ENCODE measurements at places on chromosomes 4 and X.

DNA sequence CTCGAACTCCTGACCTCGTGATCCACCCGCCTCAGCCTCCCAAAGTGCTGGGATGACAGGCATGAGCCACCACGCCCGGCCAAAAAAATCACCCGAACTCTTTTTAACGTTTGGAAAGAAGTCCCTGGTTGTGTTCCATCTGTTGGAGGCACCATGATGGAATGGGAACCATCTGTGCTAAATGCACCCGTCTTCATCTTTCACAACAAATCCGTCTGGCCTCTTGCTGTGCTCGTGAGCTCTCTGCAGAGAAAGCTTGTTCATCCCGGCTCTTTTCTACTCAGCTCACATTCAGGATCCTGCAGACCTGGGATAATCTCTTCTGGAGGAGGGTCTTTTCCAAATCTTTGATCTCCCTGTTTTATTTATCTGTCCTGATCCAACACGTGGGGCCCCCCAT, 188.8 kb downstream of the CRLF2 start:
- DNase-seq, result no peak

- DNase-seq, result no peak
Observed at GRCh38 chrX:28920153-28920943, 333.1 kb downstream of the IL1RAPL1 start.

- no peak for DNase-seq
Observed at GRCh38 chrX:153816831-153817690, 13.3 kb downstream of the PDZD4 start.

GRCh38 chr4:73828956-73829355, 7.5 kb upstream of the CXCL6 start:
- DNase-seq, result no peak

DNA sequence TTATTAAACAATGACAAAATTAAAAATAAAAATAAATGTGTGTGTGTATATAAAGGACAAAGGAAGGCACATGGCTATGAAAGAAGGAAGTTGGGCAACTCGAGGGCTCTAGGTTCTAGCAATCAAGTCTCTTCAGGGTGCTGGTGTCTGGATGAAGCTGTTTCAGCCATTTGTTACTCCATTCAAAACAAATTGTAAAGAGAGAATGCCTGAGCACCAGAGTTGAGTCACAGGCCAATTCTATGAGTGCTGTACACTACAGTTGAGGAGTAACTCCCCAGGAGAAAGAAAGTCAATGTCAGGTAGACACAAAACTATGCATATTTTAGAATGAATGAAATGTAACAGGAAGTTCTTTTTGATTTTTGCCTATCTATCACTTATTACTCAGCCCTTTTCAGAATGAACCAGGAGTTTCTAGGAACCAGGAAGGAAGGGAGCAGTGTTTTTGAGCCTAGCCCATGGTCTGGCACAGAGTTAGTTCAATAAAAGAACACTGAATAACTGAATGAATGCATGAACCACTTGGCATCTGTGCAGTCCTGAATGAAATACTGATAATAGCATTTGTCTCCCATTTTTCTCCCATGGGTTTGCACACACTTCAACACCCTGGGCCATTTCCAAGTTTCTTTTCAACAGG, 151.7 kb upstream of the CPEB2 start:
- no peak for DNase-seq

Data from AG04450 (cell line).